SK-MEL-5 (cell line): ENCODE measurements at places on chromosomes 4 and X. TPM values are rescaled to one million over a fixed set of nuclear protein-coding genes. Genes with fewer than 3 reads are reported as not detected.

DNA sequence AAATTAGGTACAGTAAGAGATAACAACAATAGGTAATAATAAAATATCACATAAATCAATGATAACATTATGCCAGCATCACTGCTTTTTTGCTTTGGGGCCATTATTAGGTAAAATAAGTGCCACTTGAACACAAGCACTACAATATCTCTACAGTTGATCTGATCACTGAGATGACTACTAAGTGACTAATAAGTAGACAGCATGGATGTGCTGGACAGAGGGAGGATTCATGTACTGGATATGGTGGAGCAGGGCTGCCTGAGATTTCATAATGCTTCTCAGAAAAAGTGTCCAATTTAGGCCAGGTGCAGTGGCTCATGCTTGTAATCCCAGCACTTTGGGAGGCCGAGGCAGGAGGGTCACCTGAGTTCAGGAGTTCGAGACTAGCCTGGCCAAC, 137.8 kb upstream of the IL1RAPL2 start:
- DNase-seq, result no peak

Gene GPC3
- 0.16 TPM in 1 of 2 replicates, not detected in the other for total RNA-seq

Gene EXOC1L
- not detected in 2 replicates for total RNA-seq

GRCh38 chr4:94636004-94636403, 121.8 kb upstream of the BMPR1B start:
- DNase-seq, result no peak

- DNase-seq, result no peak
Measured at GRCh38 chrX:23964191-23964590, 56.4 kb downstream of the CXorf58 start.

Gene TRPC5OS
- total RNA-seq, result not detected in 2 replicates

Gene SHOX
- not detected in 2 replicates for total RNA-seq

DNA sequence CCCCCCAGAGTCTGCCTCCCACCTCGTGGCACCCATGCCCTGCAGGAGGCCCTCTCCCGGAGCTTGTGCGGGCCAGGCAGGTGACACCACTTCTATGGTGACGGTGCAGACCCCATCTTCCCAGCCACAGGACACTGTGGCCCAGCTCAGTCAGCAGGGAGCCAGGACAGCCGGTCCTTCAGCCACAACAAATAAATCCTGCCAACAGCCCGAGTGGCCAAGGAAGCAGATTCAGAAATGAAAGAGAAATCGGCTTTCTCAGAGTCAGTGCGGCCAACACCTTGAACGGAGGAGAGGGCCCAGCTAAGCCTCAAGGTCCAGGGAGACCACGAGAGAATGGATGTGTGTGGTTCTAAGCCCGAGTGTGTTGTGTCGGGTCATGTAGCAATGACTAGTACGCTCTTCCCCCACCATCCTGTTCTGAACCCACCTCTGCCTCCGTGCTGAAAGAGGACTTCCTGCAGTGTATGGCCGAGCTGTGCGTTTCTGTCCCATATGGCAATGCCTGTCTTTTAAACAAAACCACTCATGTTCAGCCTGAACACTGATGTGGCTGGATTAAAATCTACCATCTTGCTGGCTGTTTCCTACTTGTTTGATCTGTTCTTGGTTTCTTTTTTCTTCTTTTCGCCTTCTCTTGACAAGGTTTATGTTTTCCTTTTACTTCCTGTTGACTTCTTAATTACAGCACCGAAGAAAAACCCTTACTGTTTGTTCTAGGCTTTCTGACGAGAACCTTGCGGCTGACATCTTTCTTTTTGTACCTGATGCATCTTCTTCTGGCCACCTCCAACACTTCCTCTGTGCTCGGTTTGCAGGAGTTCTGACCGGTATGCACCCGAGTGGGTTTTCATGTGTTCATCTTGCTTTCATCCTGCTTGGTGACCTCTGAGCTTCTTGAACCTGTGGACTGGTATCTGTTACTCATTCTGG, 53.1 kb downstream of the GAK start:
- no peak for DNase-seq

DNA sequence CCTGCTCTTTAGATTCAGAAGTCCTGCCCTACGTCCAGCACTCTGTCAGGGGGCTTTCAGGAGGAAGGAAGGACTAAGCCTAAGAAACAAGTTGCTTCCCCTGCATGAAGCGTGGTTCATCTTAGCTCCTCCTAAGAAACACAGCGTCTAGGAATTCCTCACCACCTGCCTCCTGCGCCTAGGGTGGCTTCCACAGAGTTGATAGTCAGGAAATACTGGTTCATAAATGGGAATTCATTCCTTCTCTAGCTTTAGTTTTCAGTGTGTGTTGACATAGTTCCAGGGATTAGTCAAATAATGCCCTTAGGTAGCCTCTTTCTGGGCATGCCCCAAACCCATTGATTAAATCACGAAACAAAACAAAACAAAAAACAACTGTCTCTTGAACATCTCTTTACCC, 1.7 kb upstream of the MXRA5 start:
- DNase-seq, result no peak

Gene ANXA3
- total RNA-seq, result 16.8 and 18.8 TPM in 2 replicates
